ENCODE measurements at places on chromosomes 4 and X. TPM values are rescaled to one million over a fixed set of nuclear protein-coding genes. Genes with fewer than 3 reads are reported as not detected.

GK2 gene
- not detected for total RNA-seq

RELL1 gene
- 29.4 TPM for total RNA-seq

NXF3 gene
- total RNA-seq = not detected

PDGFC gene
- not detected for total RNA-seq

GYG2 gene
- not detected for total RNA-seq

SORCS2 gene
- total RNA-seq = not detected

XAGE1A gene
- total RNA-seq = not detected

TSPAN7 gene
- not detected for total RNA-seq

PNMA3 gene
- total RNA-seq = 4.9 TPM

PWWP3B gene
- total RNA-seq = not detected

CDKN2AIP gene
- total RNA-seq = 27.7 TPM

ATP1B4 gene
- total RNA-seq = not detected

XKRX gene
- total RNA-seq = 0.15 TPM

IRS4 gene
- total RNA-seq = not detected

WFS1 gene
- total RNA-seq = 1.8 TPM

CDX4 gene
- total RNA-seq = not detected

GAGE12J gene
- not detected for total RNA-seq

NKX3-2 gene
- not detected for total RNA-seq

RPS6KA6 gene
- not detected for total RNA-seq

FGFRL1 gene
- total RNA-seq = 8.3 TPM

ANK2 gene
- 0.29 TPM for total RNA-seq

MAGEB17 gene
- not detected for total RNA-seq

GPRASP1 gene
- 2.6 TPM for total RNA-seq

CXorf49 gene
- not detected for total RNA-seq

BMPR1B gene
- total RNA-seq = not detected

RIPPLY1 gene
- total RNA-seq = not detected

APLN gene
- 0.48 TPM for total RNA-seq

SPACA5 gene
- total RNA-seq = not detected

FGFR3 gene
- 1.4 TPM for total RNA-seq

MXRA5 gene
- not detected for total RNA-seq

IL3RA gene
- total RNA-seq = 8.2 TPM

CFAP47 gene
- not detected for total RNA-seq

ANAPC4 gene
- total RNA-seq = 37.8 TPM

PCDH10 gene
- not detected for total RNA-seq

CLTRN gene
- 0.34 TPM for total RNA-seq

UGT2B7 gene
- not detected for total RNA-seq

MAOA gene
- total RNA-seq = not detected

ARAP2 gene
- total RNA-seq = 41.6 TPM

BEX5 gene
- total RNA-seq = 5.8 TPM

NAA11 gene
- not detected for total RNA-seq

RAB41 gene
- not detected for total RNA-seq

PDLIM5 gene
- 14.9 TPM for total RNA-seq

TBX22 gene
- not detected for total RNA-seq

ADH1C gene
- total RNA-seq = not detected

RBM47 gene
- total RNA-seq = 3.0 TPM

GAB3 gene
- 4.5 TPM for total RNA-seq

PNCK gene
- 0.87 TPM for total RNA-seq

TRAM1L1 gene
- total RNA-seq = not detected

GIMD1 gene
- total RNA-seq = not detected

F11 gene
- total RNA-seq = not detected

ZIC3 gene
- total RNA-seq = not detected

FGFBP1 gene
- total RNA-seq = not detected

CTBP1 gene
- 214 TPM for total RNA-seq
